ENCODE measurements at places on chromosomes 1 and 21.

DNA sequence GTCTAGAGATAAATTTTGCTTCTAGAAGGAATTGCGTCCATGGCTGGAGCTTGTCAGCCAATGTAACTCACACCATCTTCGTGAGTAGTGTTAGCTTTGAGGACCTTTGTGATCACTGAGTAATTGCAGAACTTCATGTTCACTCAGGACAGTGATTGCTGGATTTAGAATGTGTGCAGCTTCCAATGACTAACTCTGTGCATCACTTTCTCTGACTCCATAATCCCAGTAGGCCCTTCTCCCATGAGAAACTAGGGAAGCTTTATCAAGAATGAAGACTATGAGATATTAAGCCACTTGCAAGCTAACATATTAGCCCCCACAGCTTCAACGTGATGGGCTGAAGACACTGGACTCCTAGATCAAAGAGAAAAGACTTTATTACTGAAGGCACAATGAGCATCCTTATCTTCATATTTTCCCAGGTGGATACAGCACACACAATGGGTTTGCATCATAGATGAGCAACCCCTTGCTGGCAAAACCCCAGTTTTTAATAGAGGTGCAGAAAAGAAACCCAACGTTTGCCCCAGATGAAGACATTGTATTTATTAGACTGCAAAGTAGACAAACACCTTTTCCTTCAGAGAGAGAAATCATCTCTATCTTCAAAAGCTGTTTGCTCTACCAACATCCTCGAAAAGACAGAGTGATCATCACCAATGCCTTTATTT, 561.0 kb downstream of the LTN1 start:
- DNase-seq = no peak

DNA sequence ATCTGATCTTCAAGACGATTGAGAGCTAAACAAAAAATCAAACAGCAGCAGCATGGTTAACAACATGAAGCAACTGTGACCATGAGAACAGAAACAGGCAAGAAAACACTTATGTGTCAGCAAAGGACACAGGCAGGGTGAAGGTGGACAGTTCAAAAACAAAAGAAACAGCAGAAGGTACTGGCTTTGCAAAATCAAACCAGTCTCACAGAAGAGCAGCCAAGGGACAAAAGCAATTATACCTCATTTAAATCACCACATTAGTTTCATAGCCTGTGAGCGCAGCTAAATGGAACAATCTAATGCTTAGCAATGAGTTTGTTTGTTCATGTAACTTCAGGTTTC, 59.1 kb downstream of the CAPN2 start:
- no peak for DNase-seq

DNA sequence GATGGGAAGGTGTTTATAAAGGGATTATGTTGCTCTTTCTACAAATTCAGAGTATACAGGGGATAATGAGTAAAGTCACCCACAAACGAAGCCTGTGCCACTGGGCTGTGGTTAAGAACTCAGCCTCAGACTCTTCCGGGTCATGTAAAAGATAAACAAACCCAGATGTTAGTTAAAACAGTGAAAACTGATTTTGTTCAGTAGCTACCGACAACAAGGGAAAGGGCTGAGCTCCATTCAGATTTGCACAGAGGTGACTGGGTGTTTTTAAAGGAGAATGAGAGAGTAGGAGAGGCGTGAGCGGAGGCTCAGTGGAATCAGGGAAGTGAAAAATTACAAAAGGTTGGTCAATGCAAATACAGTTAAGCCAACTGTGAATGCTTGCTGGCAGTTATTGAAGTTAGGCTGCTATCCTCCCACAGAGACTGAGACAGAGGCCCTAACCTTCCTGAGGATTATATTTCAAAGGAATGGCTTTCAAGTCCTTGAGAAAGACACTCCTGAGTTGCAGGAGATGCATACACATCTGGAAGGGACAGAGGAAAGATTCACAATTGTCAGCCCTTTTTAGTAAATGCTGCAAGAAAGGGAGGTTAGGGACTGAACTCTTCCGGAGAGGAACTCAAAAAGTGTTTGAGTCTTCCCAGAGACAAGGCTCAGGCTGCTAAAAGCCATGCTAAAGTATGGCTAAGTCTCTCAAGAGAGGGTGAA, 29.9 kb upstream of the SAMD13 start:
- DNase-seq = no peak

GRCh38 chr1:71885171-71885570, 397.2 kb downstream of the NEGR1 start:
- no peak for DNase-seq

DNA sequence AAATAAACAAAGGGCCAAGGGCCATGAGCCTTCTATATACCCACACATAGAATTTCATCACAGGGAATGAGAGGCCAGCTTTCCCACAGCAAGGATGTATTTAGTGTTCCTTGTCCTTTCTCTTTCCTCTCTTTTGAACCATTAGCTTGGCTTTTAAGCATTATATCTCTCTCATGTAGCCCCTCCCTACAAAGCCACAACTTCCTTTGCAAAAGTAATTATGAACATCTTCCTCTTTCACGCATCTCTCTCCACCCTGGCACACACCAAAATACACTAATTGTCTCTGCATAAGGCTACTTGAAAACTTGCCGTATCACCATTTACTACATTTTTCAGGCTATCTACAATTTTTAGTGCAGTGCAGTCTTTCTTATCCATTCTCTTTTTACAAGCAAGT, 1.9 kb upstream of the AK5 start:
- no peak for DNase-seq

DNA sequence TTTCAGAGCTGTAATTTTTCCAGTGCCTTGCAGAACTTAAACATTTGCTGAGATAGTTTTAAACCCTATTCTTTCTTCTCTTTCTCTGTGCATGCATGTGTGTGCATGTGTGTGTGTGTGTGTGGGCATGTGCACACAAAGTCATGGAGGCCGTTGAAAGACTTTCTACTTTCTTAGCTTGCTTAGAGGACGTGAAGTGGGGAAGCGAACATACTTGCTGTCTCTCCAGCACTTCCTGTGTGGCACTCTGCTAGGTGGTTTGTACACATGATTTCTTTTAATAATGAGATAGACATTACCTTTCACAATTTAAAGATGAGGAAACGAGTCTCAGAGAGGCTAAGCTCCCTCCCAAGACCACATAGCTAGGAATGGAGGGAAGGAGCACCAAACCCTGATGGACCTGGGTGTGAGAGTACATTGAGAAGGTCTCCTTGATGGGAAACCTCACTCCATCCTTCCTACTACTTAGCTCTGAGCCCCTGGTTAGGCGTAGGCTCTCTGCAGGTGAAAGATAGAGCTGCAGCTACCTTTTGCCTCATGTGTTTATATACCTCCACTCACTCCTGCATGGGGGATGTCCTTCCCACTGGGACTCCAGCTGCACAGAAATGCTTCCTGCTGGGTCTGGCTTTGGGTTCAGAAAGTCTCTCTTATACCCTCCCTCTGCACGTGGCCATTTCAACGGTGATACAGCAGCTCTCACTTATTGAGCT, 101.9 kb upstream of the USP24 start:
- DNase-seq = no peak

GRCh38 chr1:245870698-245871097, 636.4 kb downstream of the SMYD3 start:
- DNase-seq = no peak

GRCh38 chr1:116078699-116079223, 32.4 kb upstream of the MAB21L3 start:
- no peak for DNase-seq

- no peak for DNase-seq
Observed at GRCh38 chr21:30194701-30195299, 21.1 kb downstream of the CLDN8 start.

GRCh38 chr1:10917513-10918454, 94.7 kb upstream of the TARDBP start:
- no peak for DNase-seq

DNA sequence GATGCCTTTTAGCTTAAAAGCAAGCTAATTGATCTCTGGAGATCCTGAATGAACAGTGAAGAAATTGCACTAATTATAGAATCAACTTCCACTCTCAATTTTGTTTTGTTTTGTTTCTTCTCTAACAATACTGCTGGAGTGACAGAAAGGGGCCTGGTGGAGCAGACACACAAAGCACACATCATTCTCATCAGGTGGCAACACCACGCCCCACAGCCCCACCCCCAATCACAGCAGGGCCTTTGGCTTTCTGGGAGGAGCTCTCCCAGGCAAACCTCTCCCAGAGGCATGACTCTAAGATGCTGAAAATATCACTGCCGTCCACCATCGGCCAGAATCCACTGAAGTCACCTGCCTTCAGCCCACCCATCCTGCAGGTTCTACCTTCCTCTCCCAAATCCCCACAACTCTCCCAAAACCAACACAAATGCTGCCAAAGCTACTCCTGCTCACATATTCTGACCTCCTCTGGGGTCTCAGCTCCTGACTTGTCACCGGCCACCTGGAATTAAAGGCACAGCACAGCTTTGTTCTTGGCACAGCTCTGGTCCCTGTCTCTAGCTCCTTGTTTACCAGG, 120.7 kb downstream of the GRIK3 start:
- no peak for DNase-seq

DNA sequence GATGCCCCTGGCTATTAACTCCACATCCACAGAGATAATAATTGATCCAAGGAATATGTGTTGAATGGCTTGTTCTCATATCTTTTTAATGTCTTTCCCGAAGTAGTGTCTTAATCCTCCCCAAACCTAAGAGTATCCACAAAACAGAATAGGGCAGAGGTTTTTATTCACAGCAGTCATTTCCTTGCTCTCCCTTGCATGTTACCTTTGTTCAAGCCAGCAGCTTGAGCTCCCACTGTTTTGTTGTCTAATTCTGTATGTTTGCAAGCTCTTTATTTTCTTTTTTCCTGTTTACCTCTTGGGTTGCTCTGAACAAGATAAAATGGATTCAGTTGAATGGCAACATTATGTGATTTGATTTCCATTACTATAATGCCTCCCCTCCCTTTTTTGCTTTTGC, 308.6 kb upstream of the ZP4 start:
- DNase-seq = no peak

DNA sequence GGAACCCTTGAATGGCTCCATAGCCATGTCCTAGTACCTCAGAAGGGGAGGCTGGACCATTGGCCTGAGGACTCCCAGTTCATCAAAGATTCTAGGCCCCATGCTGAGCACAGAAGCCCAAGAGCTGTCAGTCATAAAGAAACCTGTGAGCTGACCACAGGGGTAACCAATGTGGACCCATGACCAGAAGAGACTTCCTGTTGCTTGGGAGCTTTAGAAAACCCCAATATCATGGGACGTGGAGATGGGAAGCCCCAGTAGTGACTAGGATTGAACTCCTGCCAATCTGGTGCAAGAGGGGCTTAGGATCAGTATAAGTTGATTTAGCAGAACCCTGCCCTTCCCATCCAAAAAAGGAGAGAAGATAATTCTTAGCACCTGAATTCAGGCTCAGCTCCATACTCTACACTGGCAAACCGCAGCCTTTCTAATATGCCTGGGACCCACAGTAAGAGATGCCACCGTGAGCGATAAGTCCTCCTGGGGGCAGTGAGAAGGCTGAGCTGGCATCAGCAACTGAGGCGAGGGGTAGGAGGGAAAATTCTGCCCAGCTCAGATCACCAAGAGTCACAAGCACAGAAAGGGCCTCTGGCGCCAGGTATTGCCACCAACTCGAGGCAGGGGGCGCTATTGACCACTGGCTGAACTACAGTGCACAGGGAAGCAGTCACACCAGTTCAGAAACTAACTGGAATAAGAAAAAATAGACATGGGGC, 108.9 kb downstream of the CAPN8 start:
- no peak for DNase-seq

GRCh38 chr21:45114072-45114471, 39.7 kb downstream of the ADARB1 start:
- DNase-seq = no peak

GRCh38 chr1:232880354-232880753, 70.1 kb upstream of the NTPCR start:
- DNase-seq = no peak
